Gastrocnemius medialis (tissue), 4 donors: ENCODE measurements at places on chromosomes 16 and 17.
A peak's percentile ranks its signal among the peaks of the same experiment; 100 is the strongest.

DNA sequence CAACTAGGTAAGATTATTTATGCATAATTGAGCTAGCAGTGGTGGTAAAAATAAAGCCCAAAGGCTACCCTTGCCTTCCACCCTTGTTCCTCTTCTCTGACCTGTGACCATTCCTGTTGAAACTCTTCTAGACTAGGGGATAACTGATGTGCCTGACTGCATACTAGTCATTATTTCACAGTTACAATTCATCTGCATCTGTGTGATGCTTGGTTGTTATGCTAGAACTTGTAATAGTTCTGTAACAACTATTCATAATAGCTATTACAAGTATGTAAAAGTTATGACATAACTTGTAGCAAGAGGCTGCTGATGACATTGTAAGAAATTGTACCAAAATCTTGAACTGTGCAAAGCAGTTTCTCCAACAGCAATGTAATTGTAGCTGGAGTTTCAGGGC, 2.4 kb upstream of the VAC14 start:
- peaks cover 12% of the 10 kb centered on the region for H3K4me1 ChIP-seq
- H3K4me3 ChIP-seq: no peak overlapping the region
- no peaks in the 10 kb centered on the region for H3K36me3 ChIP-seq
- no peak for DNase-seq

DNA sequence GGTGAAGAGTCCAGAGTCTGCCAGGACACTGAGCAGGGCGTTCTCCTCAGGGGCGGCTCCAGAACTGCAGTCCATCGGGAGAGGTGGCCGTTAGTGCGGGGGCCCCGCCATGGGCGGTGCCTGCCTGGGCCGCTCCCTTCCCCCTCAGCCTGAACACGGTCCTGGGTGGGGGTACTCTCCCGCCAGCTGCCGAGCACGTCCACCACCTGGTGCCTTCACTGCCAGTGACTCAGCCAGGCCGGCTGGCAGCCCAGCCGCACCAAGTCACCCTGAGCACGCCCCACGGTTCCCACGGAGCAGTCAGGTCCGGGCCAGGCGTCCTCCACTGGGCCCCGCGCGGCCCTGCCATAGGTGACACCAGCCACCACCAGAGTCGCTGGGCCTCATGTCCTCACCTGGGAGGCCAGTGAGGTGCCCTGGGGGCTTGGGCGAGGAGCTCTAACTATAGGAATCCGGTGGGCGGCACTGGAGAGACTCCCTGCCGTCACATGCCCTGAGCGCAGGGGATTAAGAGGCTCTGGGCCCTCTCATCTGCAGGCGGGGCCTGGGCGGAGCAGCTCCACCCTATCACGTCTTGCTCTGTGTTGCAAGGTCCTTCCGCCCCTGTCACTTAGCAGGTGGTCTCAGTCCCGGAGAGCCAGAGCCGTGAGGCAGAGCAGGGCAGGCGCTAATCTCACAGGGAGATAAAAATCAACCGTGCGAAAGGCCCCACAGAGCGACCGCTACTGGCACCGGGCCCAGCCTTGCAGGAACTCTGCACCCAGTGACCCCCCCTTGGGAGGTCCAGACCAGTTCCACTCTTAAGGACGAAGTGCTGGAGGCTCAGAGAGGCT, 14.3 kb downstream of the PIEZO1 start:
- H3K36me3 ChIP-seq: no peaks in the 10 kb centered on the region
- DNase-seq: no peak
- peaks cover 51% of the 10 kb centered on the region for H3K4me1 ChIP-seq
- H3K27ac ChIP-seq: no peak overlapping the region
- no peak overlapping the region for H3K4me3 ChIP-seq

DNA sequence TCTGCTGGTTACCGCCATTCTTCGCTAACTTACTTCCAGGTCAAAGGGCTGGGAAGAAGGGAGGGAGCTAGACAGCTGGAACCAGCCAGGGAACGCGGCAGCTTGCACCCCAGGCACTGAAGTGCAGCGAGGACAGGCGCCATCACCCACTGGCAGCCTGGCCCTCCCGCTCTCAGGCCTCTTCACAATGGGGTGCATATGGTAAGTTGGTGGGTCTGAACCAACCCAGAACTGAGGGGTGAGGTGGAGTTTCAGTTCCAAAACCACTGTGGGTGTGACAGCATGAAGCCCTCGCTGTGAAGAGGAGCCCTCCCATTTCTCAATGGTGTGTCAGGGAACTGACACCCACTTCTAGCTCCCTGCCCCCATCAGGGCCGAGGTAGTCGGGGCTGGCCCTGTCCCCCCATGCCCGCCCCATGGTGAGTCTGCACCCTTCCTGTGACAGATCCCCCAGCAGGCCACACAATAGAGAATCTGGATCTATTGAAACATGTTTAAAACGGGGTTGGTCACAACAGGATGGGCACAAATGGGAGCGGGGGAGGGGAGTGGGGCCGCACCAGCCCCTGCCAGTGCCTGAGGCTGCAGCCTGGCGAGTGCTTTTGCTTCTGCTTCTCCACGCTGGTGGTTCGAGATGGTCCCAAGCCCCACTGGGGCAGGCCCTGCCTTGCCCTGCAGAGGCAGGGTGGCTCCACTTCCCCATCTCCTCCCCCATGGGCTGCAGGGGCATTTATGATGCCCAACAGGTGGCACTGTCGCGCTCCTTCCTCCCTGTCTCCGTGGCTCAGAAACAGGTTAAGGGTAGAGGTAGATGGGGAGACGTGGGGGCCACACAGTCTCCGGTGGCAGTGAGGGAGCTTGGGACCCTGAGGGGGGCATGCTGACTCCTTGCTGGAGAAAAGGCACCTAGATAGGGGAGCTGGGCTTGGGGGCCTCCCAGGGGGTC, 2.3 kb downstream of the LIMD2 start:
- H3K27me3 ChIP-seq: peaks cover 10% of the 10 kb centered on the region
- no peak overlapping the region for H3K27ac ChIP-seq
- DNase-seq: peak; percentile 52
- H3K4me1 ChIP-seq: peaks cover 24% of the 10 kb centered on the region
- no peaks in the 10 kb centered on the region for H3K36me3 ChIP-seq

GRCh38 chr17:81337476-81337879, 42.4 kb upstream of the SLC38A10 start:
- no peaks in the 10 kb centered on the region for H3K27me3 ChIP-seq
- H3K27ac ChIP-seq: peak overlapping the region; percentile 99
- no peaks in the 10 kb centered on the region for H3K36me3 ChIP-seq
- H3K4me3 ChIP-seq: no peak overlapping the region
- peak; percentile 61 for DNase-seq

DNA sequence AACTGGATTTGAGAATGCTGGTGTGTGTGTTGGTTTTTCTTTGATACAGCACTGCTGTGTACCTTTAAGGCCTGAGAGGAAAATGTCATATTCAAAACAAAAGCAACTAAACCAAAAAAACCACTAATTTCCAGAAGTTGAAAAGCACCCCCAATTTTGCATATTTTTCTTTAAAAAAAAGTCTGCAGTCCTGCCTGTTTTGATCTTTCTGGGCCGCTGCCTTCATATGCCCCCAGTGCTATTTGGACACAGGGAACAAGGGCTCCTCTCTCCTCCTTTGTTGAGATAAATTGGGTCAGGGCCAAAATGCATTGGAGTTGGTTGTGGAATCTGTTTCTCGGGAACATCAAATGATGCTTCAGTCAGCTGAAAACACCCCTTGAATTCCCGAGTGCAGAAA, 26.9 kb downstream of the GPT2 start:
- no peak for DNase-seq
- H3K27ac ChIP-seq: no peak overlapping the region
- H3K27me3 ChIP-seq: no peaks in the 10 kb centered on the region
- H3K4me1 ChIP-seq: peaks cover 15% of the 10 kb centered on the region
- no peak overlapping the region for H3K4me3 ChIP-seq
- H3K36me3 ChIP-seq: peaks cover 30% of the 10 kb centered on the region

GRCh38 chr17:27153005-27153404, 140.9 kb upstream of the WSB1 start:
- H3K27me3 ChIP-seq: no peaks in the 10 kb centered on the region
- H3K27ac ChIP-seq: no peak overlapping the region
- H3K4me3 ChIP-seq: no peak overlapping the region
- no peak for DNase-seq
- no peaks in the 10 kb centered on the region for H3K36me3 ChIP-seq

- DNase-seq: no peak
- no peaks in the 10 kb centered on the region for H3K4me1 ChIP-seq
- no peaks in the 10 kb centered on the region for H3K27me3 ChIP-seq
Measured at GRCh38 chr17:14323522-14323981, 22.7 kb downstream of the HS3ST3B1 start.

GRCh38 chr17:76145231-76146052, 4.4 kb upstream of the FOXJ1 start:
- no peaks in the 10 kb centered on the region for H3K36me3 ChIP-seq
- peaks cover 6% of the 10 kb centered on the region for H3K27me3 ChIP-seq
